T47D (cell line): ENCODE measurements at places on chromosomes 12 and 14.

DNA sequence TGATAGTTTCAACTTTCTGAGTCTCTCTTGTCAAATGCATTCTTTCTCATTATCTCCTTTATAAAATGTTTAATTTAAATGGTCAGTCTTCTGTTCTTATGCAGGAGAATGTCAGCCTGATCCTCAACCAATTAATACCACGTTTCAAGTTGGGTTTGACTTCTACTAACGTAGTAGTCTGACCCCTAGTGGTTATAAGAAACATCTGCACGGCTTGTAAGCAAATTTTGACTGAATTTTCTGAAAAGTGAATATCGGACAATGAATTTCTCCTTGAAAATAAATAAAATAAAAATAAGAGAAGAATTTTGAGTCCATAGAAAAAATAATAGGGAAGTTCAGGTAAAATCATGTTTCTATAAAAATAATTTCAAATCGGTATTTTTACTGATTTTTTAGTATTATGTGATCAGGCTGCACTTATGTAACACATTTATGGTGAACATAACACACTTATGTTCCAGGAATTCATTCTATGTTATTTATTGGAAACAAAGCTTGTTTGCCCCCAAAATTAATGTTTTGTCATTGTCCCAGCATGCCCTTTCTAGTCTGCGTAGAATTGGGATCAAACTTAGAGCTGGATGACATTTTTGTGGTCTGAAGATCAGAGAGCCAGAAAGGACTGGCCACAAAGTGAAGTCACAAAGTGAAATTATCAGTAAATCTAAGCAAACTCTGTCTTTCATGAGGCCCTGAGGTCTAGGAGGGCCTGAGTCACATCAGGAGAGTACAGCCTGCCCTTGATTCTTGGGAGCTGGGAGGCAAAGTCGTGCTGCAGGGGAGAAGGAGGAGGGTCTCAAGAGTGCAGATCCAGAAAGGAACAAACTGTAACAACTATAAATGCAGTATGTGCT lies 101.2 kb upstream of the STXBP6 start:
- DNase-seq = peak; percentile 14

DNA sequence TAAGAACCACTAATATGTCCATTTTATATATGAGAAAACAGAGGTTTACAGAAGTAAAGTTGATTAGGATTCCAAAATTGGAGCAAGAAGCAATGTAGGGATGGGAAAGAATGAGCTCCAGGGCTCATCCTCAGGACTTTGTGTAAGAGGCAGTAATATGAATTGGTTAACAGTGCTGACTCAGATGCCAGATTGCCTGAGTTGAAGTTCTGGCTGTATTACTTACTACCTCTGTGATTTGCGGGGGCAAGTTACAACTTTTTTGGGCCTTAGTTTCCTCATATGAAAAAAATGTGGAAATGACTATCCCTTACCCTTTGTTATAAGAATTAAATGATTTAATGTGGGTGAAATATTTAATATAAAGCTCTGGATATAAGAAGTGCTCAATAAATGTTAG lies 35.1 kb upstream of the PPP2R5E start:
- DNase-seq = no peak

- DNase-seq = no peak
Observed at GRCh38 chr12:66065150-66065549, 65.4 kb downstream of the LLPH start.

DNA sequence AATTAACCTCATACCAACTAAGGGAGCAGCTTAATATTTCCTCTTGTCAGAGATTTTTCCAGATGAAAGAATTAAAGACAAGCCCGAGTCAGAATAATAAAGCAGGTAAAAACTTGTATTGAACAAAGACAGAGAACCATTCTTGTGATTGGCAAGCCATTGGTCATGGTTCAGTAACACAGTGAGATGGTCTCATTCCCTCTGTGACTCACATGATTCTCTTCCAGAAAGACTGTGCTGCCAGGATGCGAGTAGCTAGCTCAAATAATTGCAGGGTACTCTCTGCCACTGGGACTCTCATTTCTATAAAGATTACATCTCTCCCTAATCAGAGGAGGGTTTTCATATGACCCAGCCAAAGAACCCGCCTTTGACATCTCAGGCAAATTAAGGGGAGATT lies 179.4 kb downstream of the PHLDA1 start:
- DNase-seq = no peak

GRCh38 chr14:96349286-96350075 lies 13.7 kb downstream of the ATG2B start:
- DNase-seq = no peak

DNA sequence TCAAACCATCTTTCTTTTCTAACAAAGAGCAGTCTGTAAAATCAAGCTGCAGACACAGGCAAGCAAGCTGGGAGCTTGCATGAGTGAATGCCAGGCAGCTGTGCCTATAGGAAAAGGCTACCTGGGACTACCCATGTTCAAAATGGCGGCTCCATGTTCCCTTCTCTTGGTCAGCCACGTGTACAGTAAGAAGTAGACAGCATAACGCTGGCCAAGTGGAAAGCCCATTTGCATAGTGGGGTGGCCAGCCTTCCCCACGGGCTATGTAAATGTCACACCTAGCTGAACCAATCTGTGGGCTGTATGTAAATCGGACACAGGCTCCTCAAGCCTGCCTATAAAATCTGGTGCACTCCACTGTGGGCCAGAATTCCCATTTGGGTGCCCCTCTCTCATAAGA lies 117.1 kb downstream of the SYT10 start:
- no peak for DNase-seq

DNA sequence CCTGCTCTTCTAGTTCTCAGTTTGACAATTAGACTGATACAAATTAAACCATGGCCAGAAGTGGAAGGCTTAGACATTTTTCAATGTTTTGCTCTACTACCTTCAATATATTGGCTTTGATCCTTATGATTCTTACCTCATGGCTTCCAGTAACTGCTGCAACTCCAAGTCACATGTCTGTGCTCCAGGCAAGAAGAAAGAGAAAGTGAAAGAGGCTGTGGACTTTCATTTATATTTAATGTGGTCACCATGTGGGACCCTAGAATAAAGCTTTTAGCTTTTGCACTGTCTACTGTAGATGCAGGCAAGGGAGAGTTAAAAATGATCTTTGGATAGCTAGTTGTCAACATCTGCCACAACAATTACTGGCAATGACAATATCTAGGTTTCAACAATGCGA lies 214.3 kb upstream of the PDE3A start:
- no peak for DNase-seq

DNA sequence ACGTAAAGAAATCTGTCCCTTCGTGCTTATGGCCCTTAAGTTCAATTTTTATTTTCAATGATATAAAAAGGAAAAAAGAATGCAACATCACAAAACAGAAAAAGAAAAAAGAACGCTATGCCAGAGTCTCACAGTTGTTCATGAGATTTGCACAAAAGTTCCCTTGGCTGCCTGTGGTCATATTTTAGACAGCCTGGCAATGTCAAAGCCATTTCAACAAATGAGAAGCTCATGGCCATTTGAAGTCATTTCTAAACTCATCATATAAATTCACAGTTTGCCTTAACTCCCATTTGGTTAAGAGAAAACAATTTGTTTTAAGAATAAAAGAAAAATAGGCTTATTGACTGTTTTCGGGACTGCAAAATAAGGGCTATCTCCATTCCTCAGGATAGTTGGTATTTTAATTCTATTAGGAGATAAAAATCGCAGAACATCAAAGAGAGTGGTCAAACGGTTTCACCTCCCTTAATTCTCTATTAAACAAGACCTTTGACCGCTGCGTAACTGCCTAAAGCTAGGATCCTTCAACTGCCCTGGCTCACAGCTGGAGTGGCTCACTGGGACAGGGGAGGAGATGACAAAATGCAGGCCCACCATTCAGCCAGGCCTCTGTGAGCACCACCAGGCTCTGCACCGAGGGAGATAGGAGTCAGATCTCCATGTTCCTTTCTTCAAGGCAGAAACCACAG lies 119.2 kb upstream of the DAAM1 start:
- no peak for DNase-seq

DNA sequence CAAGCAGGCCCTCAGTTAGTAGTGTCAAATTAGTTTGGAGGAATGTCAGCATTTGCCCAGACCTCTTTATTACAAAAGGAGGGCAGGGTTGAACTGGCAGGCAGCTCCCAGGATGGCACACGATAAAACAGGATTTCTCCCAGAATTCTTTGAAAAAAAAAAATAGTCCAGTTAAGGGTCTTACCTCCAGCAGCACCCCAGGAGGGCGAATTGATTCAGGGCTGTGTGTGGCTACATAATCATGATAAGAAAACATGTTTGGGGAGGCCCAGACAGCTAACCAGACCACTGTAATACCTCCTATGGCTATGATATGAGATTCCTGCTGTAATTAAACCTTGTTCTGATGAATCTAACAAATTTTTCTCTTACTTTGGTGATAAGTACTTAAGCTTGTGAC lies 38.8 kb upstream of the NT5DC3 start:
- no peak for DNase-seq

- DNase-seq = no peak
Observed at GRCh38 chr12:49867570-49868341, 24.9 kb upstream of the BCDIN3D start.

DNA sequence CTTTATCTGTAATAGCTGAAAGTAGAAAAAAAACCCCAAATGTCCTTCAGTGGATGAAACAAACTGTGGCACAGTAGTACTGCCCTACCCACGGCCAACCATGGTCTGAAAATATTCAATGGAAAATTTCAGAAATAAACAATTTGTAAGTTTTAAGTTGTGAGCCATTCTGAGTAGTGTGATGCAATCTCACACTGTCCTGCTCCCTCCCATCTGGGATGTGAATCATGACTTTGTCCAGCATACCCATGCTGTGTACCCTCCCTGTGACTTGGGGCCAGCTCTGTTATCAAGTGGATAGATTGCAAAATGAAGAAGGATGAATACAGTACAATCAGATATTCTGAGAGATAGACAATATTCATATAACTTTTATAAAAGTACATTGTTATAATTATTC lies 106.2 kb downstream of the SMOC1 start:
- DNase-seq = no peak

DNA sequence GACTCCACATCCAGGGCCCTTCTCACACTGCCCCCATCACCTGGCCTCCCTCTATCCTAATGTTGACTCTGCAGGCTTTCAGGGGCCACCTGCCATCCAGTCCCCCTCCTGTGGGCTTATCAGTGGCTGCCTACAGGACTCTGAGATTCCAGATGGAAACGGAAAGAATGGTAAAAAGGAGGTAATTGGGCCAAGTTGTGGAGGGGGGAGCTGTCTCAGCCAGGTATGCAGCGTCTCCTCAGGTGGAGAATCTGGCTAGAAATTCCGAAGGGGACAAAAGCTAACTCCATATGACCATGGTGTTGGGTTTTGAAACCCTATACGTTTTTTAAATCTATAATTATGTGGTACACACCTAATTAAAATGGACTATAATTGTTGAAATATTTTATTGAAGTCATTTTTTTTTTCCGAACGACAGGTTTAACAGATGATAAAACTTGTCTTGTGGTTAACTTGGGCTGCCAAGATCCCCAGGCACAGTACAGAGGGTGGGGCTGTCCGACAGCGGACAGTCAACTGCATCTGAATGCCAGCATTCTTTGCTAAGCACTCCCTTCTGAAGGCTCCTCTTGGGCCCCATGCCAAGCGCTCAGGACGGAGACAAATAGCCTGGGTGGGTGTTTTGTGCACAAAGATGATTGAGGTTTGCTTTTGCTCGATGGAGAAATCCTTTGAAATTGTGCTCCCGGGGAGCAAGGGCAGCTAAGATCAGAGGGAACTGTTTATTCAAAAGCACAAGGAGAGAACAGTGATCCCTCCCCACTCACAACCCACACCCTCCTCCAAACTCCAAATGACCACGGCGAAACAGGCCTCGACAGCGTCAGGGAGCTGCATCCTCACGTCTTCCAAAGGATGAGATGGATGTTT lies 365.6 kb downstream of the BCL11B start:
- DNase-seq = peak; percentile 72

DNA sequence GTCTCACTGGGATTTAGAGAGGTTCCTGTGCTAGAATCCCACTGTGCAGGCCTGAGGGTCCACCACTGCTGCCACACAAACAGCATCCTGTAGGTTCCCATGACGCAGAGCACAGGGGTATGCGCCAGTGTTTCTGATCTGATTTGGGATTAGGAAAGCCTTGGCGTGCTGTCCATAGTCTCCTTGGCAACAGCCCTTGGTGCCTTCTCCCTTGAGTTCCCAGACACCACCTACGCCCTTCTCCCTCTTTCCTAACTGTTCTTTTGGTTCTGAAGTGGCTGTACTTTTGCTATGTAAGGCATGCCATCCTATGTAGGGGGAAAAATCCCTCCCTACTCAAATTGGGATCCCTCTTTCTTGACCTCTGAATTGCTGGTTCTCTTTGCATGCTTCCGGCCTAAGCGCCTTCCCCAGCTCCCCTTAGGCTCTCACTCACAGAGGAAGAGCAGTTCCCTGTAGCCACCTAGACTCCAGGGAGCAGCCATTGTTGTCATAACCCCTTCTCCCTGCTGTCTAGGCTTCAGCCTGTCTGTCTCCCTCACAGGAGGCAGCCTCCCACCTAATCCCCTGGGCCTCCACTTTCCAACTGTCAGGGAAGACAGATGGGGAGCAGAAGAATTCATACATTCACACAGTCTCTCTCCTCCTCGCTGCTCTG lies 14.8 kb upstream of the RIC8B start:
- no peak for DNase-seq

DNA sequence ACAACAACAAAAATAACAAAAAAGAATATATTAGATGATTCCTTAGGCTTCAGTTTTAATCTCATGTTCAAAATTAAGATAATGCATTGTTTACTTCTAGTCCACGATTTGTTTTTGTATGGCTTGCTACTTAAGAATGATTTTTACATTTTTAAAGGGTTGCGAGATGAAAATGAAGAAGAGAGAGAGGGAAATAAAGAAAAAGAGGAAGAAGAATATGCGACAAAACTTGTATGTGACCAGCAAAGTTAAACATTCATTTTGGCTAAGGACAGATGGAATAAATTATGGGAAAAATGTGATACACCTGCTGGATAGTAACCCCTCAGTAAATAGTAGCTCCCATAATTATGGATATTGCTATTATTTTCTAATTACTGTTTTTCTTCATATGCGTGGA lies 1.2 kb upstream of the GIT2 start:
- no peak for DNase-seq

DNA sequence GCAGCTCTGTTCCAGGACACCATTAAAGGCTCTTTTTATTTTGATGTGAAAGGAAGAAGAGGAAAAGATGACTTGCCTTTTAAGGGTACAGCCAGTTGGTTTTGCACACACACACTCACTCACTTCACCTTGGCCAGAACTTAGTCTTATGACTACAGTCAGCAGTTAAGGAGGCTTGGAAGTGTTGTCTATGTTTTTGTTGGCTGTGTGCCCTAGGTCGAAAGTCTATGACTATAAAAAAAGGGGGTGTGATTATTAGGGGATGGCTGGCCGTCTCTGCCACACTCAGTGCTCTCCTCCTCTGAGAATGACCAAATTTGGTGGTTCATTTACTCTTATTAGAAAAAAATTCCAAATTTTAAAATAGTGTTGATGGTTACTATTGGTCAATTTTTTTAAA lies 139.5 kb upstream of the OTX2 start:
- no peak for DNase-seq

GRCh38 chr14:74982661-74983060 lies 20.1 kb upstream of the EIF2B2 start:
- DNase-seq = no peak

GRCh38 chr12:3123729-3124128 lies 46.5 kb downstream of the TSPAN9 start:
- no peak for DNase-seq

- no peak for DNase-seq
Observed at GRCh38 chr12:116215023-116215422, 62.5 kb downstream of the MED13L start.
